Tibial nerve (tissue), 4 donors: ENCODE measurements at places on chromosomes 11 and 22. TPM values are rescaled to one million over a fixed set of nuclear protein-coding genes. Genes with fewer than 3 reads are reported as not detected.

DNA sequence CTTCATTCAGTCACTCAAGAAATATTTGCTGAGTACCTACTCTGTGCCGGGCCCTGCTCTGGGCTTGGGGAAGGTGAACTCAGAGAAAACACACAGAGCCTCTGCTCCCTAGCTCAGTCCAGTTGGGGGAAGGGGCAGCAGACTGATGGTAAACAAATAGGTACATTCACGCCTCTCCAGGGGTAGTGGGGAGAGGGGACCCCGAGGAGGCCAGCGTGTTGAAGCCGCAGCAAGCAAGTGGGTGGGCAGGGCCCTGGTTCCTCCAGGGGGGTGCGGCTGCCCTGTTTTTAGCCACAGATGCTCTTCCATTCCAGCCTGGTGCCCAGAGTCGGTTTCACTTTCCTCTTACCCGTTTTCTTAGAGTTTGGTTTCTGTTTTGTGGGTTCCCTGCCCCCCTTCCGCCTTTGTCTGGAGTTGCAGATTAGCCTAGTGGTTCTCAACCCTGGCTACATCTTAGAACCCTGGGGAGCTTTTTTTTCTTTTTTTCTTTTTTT lies 8.7 kb downstream of the DRAP1 start:
- no peak for DNase-seq

- DNase-seq, result no peak
Observed at GRCh38 chr11:113270080-113270479, 44.3 kb upstream of the TTC12 start.

DNA sequence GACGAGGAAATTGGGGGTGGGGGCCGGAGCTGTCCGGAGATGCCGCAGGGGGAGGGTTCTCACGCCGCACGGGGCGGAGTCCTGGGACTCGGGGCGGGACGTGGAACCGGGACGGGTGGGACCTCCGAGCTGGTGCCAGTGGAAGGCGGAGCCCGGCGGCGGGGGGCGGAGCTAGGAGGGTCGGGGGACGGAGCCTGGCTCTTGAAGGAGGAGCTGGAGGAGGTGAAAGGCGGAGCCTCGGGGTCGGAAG lies 271 bp downstream of the FKBP2 start:
- DNase-seq, result peak; percentile 99

GRCh38 chr22:25127318-25127717 lies 72.3 kb upstream of the CRYBB3 start:
- DNase-seq, result no peak

DNA sequence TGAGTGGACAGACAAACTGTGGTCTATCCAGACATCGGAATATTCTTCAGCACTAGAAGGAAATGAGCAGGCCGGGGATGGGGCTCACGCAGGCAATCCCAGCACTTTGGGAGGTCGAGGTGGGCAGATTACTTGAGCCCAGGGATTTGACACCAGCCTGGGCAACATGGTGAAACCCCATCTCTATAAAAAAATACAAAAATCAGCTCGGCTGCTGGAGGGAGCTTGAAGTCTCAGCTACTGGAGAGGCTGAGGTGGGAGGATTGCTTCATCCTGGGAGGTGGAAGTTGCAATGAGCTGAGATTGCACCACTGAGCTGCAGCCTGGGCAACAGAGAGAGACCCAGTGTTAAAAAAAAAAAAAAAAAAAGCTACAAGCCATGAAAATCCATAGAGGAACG lies 8.0 kb upstream of the CTSD start:
- DNase-seq, result no peak

GRCh38 chr11:67400251-67400941 lies 1.3 kb downstream of the PPP1CA start:
- DNase-seq, result no peak

GRCh38 chr11:67410369-67410831 lies 5.1 kb upstream of the CARNS1 start:
- no peak for DNase-seq

- DNase-seq, result peak; percentile 32
Observed at GRCh38 chr11:117985953-117986887, at the start of gene IL10RA. IL10RA (plus strand) TSS chr11:117986394; CDS start chr11:117986468, 74 bp downstream.

- peak; percentile 5 for DNase-seq
Observed at GRCh38 chr11:69127081-69127850, 28.5 kb upstream of the SMIM38 start.

DNA sequence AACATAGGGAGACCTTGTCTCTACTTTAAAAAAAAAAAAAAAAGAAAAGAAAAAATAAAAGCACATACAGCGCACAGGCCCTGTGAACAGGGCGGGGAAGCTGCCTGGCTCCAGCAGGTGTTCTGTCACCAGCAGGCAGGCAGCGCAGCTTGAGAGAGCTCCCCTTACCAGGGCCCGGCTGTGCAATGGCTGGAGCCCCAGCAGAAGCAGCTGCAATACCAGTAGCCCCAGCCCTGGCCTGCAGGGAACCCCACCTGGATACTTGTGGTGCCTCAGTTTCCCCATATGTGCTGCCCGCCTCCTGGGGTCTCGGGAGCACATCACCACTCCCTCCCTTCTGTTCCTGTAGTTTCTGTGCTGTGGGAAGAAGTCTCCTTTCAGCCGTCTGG lies 12.3 kb downstream of the TSPAN32 start:
- DNase-seq, result no peak

GRCh38 chr11:78220218-78221157 lies 31.8 kb downstream of the USP35 start:
- DNase-seq, result no peak

GRCh38 chr11:107927559-107927958 lies 689 bp upstream of the RAB39A start:
- no peak for DNase-seq

DNA sequence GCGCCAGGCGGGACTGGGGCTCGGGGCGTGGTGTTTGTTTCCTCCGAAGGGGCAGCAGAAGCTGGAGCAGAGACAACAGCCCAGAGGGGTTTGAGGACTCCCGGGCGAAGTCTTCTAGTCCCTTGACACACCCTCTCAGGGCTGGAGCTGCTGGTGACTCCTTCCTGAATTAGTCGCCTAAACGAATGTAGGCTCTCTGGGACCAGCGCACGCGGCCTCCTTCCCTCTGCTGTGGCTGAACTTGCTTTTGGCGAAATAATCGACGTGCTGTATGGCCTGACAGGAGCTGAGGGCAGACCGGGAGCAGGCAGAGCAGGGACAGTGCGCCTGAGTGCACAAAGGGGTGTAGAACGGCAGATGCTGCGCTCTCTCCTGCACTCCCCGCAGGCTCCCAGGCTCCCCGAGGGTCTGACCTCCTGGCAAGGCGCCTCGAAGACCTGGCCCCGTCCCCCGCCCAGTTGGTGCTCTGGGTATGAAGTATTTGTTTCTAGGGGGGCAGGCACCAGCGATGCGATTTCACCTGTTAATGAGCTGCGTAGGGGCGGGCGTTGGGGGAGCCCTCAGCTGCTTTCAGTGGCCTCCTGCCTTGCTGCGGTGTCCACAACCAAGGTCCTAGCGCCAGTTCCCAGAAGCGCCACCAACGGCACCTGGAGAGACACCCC lies 5.3 kb downstream of the SLC17A6 start:
- no peak for DNase-seq

DNA sequence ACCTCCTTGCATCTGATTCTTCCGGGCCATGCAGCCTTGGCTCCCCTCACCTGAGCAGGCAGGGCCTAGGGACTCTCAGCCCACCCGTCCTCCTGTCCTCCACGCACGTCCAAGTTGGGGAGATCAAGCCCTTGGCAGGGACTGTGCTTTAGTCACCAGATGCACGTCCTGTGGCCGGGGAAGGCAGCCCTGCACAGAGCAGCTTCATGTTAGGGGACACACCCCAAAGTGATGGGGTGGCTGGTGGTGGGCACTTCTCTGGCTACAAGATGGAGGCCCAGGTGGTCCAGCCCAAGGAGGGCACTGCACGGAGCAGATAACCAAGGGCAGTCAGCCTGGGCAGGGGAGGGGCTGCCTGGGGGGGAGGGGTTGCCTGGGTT lies 1.2 kb downstream of the MUC5B start:
- DNase-seq, result no peak

DNA sequence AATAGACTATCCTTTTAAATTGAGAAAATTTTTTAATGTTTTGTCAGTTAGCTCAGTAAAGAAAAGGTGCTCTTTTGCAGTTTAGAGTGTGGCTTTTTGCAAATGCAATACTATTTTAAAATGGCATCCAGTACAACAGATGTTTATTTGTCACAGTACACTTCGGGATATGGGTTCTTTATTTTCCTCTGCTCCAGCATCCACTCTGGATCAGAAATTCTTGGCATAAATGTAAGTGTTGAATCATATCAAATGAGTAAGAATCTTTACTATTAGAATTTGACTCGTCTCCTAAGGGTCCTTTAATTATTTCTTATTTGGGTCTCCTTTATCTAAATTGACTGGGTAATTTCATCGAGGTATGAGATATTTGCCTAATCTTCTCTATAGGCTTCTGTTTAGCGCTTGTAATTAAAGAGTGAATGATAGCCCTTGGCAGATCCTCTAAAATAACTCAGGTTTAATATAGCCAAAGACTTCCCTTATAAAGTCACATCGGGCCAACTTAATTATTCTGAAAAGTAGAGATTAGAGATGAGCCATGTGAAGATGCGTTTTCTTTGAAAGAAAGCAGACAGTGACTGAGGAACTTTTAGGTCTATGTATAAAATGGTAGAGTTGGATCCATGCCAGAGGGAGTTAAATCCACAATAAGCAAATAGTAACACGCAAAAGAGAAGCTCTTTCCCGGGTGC lies 132.7 kb downstream of the CASP12 start:
- no peak for DNase-seq

- no peak for DNase-seq
Observed at GRCh38 chr11:3058753-3059664, 1.8 kb upstream of the CARS1 start.

- DNase-seq, result no peak
Observed at GRCh38 chr11:217704-218103, 10.2 kb downstream of the RIC8A start.

GRCh38 chr11:109783840-109784239 lies 309.4 kb upstream of the ZC3H12C start:
- DNase-seq, result no peak

GRCh38 chr11:117134431-117134830 lies 9.7 kb upstream of the PAFAH1B2 start:
- DNase-seq, result no peak

DNA sequence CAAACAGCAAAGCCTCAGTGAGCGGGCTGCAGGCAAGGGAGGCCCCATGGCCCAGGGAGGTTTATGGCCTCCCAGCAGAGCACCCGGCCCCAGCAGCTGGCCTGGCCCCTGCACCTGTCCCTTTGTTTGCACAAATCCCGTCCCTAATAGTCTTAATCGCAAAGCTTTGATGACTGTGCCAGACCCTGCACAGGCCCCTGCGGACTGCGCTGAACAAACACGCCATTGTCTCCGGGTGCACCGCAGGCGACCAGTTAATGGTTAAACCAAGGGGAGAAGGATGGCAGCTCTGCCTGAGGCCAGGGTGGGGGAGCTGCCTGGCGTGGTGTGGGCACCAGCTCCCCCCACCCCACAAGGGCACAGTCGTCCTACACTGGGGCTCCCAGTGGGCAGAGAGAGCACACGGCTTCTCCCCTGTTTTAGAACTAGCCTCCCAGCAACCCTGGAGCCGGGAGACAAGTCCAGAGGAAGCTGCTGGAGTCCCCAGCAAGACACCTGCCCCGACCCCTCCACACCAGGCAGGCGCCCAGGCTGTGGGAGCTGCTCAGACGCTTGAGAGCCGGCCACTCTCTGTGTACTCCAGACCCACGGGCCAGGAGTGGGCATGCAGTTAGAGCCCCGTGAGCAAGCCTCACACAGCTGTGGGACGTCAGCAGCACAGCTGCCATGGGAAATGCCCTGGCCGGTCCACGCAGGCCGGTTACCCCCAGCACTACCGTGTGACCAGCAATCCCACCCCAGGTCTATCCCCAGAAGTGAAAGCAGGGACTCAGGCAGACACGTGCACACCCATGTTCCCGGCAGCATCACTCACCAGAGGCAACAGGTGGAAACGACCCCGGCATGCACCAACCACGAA lies 39.7 kb upstream of the TH start:
- DNase-seq, result no peak

DNA sequence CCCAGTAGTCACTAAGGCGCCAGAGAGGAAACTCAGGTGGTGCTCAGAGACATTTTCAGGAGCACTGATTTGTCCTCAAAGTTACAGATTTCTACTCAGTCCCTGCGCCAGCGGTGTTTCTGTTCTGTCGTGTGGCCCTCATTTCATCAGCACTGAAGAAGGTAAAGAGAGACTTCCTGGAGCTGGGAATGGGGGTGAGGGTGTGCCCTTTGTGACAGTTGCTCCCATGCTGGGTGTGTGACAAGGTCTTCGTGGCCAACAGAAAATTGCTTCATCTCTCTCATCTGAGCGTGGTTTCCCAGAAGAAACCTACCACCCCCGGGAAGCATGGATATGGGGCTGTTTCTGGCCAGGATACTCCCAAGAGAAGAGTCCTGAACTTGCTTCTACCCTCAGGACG lies 2.0 kb upstream of the PPARA start:
- DNase-seq, result no peak

DNA sequence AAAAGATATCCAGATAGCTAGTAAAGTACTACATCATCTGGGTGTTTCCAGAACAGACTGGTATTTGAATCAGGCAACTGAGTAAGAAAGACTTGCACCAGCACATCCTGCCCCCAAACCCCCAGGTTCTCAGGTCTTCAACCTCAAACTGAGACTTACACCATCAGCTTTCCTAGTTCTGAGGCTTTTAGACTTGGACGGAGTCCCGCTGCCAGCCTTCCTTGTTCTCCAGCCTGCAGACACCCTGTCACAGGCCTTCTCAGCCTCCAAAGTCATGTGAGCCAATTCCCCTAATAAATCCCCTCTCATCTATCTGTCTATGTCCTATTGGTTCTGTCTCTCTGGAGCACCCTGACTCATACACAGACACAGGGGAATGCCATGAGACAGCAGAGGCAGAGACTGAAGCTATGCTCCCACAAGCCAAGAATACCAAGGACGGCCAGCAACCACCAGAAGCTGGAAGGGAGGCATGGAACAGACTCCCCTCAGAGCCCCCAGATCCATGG lies 10.9 kb downstream of the SMCO4 start:
- no peak for DNase-seq

The USH1C gene
- not detected for total RNA-seq

The MUC5AC gene
- total RNA-seq, result not detected

The PNPLA3 gene
- 0.44 TPM for total RNA-seq

The KCNQ1 gene
- total RNA-seq, result 3.5 TPM

The LSP1 gene
- total RNA-seq, result 46.5 TPM

The MCHR1 gene
- not detected for total RNA-seq

The NCAM1 gene
- 81.4 TPM for total RNA-seq

The RGL4 gene
- not detected for total RNA-seq

The SCGB2A2 gene
- not detected for total RNA-seq
